ENCODE measurements at places on chromosomes 2 and 18.

DNA sequence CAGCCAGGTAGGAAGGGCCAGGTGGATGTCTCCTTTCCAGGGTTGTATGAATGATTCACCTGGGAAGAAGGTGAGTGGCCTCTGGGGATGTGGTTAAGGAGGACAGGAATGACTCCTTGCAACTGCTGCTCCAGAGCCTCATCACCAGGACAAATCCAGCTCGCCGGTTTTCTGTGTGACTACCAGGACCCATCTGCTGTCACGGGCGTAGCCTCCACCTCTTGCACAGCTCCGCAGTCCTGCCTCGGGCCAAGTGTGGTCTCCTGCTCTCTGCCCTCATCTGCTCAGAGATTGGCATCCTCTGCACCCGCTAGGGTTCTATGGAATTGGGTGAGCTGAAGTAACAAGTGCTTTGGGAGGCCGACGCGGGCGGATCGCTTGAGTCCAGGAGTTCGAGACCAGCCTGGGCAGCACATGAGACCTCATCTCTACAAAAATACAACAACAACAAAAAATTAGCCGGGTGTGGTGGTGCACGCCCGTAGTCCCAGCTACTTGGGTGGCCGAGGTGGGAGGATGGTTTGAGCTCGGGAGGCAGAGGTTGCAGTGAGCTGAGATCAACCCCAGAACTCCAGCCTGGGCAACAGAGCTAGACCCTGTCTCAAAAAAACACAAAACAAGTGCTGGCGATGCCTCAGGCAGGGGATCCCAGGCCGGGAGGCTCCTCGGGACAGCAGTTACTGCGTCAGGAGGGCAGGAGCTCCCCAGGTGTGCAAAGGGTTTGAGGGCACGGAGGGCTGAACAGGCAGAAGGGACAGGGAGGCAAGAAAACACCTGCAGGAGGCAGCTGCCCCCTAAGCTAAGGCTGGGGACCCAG lies 831 bp upstream of the D2HGDH start:
- DNase-seq: no peak

DNA sequence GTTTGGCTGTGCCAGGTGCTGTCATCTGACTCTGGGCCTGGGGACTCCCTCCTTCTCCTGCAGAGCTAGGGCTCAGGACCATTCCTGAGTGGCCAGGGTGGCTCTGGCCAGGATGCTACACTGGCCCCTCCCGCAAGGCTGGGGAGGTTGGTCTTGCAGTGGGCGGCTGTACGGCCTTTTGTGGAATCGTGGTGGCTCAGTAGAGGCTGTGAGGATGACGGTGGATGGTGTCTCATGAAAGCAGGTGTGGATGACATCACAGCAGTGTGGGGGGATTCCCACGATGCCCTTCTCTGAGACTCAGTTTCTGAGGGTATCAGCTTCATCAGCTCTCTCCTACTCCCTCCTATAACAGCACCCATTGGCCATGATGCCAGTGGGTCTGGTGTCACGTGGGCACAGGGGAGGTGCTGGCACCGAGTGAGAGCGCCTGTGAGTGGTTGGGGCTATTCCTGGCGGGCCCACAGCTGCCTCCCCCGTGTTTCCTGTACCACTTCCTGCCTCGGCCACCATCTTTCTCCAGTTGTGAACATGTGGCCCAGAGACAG lies 144.2 kb upstream of the HDAC4 start:
- DNase-seq: peak; percentile 69

DNA sequence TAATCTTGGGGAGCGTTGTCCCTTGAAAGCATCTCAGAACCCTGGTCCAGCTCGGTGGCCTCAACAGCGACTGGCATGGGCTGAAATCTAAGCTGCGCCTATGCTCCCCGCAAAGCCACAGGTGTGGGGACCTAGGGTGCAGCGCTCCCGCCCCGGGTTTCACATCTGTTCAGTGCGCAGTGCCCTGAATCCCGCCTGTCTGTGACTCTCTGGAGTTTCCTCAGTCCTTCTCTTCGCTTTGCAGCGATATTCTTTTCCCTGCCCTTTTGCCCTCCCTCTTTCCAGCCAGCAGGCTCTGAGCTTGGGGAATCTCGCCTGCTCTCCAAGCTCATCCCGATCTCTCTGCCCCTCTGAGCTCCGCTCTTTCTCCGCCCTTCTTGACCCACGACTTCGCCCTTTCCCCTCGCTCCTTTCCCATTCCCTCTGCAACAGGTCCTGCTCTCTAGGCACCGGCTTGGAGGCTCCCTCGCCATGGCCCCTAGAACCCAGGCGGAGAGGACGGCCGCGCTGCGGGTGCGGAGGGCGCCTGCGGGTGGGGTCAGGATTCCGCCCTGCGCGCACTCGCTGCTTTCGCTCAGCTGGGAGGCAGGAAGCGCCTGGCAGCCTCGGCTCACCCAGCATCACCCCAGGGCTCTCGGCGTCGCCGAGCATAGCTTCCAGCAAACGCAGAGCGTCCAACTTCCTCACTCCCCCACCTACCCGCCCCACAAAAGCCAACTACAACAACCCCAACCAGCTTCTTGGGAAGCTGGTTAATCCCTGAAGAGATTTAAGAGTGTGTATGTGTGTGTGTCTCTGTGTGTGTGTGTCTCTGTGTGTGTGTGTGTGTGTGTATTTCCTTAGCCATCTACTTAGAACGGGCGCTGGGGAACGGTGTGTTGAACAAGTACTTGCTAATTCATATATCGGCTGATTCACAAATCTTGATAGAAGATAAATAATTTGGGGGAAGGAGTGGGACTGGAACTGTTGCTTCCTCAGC lies 1.1 kb downstream of the GRP start:
- no peak for DNase-seq

DNA sequence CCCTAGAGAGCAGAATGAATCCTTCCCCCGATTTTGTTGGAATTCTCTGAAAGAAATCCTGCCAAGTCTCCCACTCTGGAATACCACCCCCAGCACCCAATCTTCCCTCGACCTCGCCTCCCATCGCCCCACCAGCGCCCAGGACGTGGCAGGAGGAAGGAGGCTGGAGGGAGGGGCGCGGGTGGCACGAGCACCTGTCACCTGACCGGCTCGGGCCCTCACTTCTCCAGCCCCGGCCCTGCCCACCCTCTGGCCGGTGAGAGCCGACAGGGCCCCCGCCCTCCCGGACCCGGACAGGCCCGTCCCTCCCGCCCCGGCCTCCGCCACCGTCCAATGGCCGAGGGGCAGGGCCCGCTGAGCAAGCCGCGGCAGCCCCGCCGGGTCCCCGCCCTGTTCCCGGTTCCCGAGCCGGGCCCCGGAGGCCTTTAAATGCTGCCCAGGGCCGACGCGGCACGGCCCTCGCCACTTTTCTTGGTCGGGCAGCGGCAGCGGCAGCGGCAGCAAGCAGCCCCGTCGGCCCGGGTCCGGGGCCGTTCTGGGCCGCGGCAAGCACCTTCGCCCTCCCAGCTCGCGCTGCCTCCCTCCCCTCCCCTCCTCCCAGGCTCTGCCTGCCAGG lies at the start of gene LGALSL:
TSS of gene LGALSL (plus strand) at position 393 of the 616 bp plus-strand sequence. CDS start 384 bp downstream, outside the sequence.
- peak; percentile 21 for DNase-seq

- no peak for DNase-seq
Observed at GRCh38 chr2:228104215-228104614, 77.3 kb downstream of the SPHKAP start.

DNA sequence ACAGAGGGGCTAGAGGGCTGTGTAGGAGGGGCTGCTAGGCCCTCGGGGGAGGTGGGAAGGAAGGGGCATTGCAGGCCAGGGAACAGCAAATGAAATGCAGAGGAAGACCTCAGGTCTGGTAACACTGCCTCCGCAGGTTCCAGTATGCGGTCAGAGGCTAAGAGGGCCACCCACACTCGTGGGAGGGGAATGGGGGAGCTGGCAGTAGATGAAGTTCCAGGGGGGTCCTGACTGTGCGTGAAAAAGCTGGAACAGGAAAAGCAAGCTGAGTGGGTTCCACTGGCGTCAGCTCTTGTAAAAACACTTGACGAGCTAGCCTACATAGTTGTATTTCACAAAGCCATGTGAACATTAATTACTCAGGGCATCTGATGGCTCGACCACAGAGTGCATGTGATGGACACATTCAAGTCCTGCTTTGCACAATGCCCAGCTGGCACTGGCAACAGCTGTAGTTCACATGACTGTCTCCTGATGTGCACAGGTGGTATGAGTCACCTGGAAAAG lies 29.0 kb upstream of the PTPN4 start:
- DNase-seq: no peak

DNA sequence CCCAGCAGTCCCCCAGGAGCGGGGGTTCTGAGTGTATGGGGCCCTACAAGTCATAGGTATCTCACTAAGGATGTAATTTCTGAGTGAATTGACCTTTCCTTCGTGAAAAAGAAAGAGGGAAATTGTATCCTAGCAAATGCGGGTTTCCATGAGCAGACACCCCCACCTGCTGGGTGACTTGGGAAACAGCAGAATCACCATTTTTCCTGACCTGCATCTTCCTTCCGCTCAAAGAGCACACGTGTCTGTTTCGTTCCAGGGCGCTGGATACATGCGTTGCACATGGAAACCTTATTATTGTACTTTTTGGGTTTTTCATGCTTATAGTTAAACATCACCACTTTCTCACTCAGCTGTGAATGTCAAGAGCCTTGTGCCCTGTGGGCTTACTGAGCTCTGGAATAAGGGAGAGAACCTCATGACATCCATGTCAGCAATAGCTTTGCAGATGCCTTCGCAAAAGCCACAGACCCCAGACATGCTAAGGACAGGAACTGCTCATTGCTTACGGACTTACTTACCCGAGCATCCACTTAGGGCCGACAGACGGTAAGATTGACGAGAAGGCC lies 132.8 kb downstream of the TPO start:
- DNase-seq: no peak

DNA sequence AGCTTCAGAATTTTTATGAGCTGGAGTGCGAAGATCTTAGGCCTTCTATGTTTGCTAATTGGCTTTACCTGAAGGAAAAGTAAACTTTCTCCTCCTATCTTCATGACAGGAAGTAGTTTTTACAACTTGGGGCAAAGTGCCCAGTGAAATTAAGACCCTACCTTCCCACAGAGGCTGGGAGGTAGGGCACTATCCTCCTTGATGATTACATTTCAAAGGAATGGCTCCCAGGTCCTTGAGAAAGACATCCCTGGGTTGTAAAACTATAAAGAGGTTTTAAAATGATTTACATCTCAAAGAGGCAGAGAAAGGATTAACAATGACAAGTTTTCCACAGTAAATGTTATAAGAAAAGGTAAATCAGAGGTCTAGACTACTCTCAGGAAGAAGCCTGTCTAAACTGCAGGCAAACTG lies 155.8 kb downstream of the CDH7 start:
- no peak for DNase-seq

DNA sequence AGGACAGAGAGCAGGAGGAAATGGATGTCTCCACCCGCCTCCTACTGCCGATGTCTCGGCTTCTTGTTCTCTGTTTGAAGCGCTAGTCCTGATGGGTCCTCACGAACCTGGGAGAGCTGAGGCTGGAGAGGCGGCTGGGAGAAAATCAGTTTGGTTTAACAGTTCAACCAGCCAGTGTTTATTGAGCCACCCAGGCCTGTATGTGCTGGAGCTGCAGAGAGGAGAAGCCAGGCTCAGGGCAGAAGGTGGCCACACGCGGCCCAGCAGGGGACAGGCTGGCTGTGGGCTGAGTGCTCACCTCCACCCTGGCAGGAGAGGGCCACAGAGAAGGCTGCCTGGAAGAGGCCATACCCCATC lies 202.1 kb downstream of the CYP26B1 start:
- DNase-seq: no peak
